Activated naive CD4-positive, alpha-beta T cell treated with anti-CD3 and anti-CD28 coated beads, Interleukin-2, amount 50 U/mL, for 16 hours (primary cell): ENCODE measurements at places on chromosomes 16 and 17.

- no peak for DNase-seq
Observed at GRCh38 chr17:51711581-51711980, 446.9 kb downstream of the CA10 start.

DNA sequence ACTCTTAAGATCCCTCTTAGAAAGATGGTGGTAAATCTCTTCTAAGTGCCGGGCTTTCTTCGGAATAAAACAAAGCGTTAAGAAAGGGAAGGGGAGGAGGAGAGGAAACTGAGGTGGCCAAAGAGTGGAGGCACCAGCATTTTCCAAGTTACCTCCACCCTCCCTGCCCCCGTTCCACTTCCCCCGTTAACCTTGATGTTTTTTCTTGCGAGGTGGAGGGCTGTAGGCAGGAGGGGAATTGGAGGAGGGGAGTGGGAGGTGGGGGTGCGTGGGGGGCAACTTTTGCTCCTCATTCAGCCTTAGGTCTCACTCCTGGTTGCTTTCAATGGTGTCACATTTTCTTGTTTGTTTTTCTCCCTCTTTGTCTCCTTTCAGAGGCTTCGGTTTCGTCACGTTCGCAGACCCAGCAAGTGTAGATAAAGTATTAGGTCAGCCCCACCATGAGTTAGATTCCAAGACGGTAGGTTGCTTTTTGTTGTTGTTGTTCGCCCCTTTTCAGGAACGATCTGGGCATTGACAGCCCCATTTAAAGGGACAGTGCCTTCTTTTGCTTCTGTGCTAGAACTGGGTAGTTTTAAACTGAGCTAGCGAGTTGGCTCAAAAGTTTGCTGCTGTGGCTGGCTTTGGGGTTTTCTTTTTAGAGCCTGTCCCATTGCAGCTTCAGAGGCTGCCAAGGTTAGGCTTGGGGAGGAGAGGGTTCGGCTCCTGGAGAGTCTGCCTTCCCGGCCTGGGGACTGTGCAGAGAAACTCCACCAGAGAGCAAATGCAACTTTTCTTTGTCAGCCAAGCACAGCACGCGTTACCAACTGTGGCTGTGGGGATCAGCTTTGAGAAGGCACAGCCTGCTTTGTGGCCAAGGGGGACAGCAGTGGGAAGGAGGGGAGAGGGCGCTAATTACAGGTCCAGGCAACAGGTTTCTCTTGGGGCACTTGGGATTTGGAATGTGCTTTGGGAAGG is 1.9 kb downstream of the MSI2 start:
- DNase-seq: no peak

DNA sequence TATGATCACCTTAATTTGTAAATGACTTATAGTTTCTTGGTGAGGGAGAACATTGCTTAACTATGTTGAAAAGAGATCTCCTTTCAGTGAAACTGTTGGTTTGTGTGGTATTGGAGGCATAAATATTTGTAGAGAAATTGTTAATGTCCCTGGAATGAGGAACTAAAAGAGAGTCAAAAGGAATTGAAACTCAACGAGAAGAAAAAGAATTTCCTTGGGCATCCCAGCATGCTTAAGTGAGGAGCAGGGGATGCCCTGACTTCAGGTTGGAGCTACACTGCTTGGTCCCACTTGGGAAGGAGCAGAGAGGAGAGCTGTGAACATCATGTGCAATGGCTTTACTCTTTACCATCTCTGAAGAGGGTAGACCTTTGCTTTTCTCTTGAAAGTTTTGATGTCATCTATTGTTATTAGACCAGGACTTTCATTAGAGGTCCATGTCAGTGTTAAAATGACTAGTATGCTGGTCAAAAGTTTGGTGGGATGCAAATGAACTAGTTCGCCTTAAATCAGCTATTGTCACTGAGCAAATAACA is 21.7 kb downstream of the KRT23 start:
- no peak for DNase-seq

GRCh38 chr16:85588562-85589503 is 24.3 kb upstream of the GSE1 start:
- DNase-seq: no peak

- no peak for DNase-seq
Observed at GRCh38 chr16:89801800-89802199, 14.6 kb downstream of the FANCA start.

DNA sequence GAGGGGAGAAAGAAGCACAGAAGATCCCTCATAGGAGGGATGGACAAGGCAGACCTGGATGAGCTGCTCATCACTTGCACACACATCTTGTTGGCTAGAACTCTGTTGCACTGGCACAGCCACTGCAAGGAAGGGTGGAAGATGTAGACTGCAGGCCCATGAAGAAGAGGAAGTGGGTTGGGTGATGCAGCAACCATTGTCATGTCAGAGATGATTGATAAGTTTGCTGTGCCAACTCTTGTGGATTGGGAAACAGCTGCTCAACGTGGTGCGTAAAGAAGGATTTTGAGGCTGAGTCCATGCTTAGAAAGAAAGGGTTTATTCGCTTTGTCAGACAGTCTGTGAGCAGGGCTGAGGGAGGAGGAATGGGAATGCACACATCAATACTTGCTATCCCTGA is 161.4 kb upstream of the MPHOSPH6 start:
- DNase-seq: no peak

DNA sequence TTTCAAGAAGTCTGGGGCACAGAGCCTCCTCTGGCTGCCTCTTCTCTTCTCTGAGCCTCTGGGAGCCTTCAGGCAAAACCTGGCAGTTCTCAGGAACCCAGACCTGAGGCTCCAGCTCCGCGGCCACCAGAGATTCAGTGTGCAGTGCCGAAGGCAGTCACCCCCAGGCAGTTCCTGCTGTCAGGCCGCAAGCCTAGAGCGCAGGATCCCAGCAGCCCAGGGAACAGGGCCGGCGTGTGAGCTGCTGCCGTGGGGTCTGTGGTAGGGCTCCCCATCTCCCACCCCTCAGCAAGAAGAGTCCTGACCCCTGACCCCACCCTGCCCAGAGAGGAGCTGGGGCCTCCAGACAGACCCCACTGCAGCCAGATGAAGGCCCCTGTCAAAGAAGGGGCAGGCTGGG is 78.2 kb downstream of the AMFR start:
- DNase-seq: no peak

DNA sequence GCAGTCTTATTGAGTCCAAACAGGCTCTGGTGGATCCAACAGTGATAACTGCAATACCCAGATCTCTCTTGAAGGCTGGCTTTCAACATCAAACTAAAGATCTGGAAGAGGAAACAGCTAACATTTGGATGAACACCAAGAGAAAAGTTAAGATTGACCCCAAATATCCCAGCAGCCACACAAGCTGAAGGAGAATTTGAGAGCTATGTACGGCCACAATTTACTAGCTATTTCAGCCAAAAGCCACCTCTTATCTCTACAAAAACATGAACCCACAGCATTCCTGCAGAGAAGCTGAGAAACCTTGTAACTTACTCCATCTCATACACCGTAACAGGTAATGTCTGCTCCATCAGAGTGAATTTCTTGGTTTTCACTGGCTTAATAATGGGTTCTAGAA is 14.3 kb downstream of the EFTUD2 start:
- DNase-seq: no peak

GRCh38 chr16:10675216-10675615 is 19.5 kb downstream of the TEKT5 start:
- no peak for DNase-seq

GRCh38 chr17:45833920-45834319 is 10.8 kb upstream of the SPPL2C start:
- no peak for DNase-seq

- no peak for DNase-seq
Observed at GRCh38 chr17:41667280-41668041, 21.2 kb upstream of the EIF1 start.

DNA sequence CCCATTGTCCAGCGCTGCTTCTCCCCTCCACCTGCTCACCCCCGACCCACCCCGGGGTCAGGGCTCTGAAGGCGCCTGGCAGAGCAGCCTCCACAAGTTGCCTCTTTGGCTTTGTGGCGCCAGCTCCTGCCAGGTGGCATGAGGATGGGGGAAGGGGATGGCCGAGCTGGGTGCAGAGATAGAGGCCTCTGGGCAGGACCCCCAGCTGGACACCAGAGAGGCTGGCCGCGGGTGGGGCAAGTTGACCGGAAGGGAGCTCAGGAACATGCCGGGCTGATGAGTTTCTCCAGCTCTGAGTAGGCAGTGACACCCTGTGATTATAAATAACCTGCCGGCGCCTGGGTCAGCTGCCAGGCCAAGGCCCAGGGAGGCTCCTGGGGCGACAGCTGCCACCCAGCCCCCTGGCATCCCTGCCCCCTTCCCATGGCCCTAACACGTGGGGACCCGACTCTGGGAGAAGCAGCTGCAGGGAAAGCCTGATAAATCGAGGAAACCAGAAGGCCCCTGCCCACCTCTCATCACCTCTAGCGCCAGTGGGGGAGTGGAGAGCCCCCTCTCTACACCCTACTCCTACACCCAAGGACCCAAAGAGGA is 729 bp downstream of the P2RX5 start:
- DNase-seq: no peak

GRCh38 chr17:44314869-44315661 is 6.7 kb downstream of the RUNDC3A start:
- peak; percentile 60 for DNase-seq

DNA sequence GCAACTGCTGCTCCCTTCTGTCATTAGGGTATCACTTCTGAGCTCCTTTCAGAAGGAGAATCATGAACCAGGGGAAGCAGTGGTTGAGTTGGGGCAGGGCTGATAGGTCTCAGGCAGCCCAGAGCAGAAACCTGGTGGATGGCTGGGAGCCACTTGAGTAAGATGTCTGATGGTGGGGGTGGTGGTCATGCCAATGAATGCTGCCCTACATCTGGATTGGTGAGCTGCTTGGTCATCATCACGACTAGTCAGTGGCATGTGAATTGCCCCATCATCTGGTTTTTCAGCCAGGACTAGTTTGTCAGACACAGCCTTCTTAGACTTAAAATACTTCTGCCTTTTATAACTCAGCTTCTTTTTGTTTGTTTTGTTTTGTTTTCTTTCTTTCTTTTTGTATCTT is 2.6 kb downstream of the GID4 start:
- DNase-seq: no peak

DNA sequence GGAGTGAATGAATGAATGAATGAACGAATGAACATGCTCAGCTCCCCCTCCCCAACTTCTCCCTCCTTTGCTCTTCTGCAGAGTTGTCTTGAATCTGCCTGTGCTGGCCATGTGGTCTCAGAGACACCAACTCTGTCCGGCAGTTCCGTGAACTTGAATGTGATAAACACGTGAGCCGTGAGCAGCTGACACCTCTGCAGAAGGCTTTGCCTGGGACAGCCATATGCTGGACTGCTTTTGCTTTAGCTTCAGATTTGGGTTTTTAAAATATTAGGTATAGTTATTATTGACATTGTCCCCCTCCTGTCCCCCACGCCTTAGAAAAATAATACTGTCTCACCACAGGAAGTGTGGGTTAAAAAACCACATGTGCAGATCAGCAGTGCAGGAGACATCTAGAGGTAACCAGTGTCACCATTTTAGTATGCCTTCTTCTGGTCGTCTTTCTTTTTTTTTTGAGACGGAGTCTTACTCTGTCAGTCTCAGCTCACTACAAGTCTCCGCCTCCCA is 83.8 kb downstream of the ABCC1 start:
- no peak for DNase-seq

- no peak for DNase-seq
Observed at GRCh38 chr17:41971721-41972523, 5.3 kb downstream of the CNP start.

- no peak for DNase-seq
Observed at GRCh38 chr17:70024253-70024652, 50.8 kb upstream of the KCNJ16 start.

DNA sequence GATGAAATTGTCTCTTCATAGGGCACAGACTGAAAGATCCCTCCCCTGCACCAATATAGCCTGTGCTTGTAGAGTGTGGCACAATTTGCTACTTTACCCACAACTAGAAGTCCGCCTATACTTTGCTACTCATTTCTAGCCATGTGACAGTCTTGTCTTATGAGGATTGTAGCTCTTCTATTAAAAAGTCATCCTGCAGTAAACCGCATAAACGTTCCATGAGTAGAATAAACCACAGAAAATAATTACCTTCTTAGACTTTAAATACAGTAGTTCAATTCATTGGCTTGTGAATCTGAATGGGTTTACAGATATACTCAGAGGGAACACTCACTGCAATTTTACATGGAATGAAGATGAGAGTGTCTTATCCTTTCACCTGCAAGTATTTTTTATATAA is 4.4 kb downstream of the KRT27 start:
- no peak for DNase-seq

DNA sequence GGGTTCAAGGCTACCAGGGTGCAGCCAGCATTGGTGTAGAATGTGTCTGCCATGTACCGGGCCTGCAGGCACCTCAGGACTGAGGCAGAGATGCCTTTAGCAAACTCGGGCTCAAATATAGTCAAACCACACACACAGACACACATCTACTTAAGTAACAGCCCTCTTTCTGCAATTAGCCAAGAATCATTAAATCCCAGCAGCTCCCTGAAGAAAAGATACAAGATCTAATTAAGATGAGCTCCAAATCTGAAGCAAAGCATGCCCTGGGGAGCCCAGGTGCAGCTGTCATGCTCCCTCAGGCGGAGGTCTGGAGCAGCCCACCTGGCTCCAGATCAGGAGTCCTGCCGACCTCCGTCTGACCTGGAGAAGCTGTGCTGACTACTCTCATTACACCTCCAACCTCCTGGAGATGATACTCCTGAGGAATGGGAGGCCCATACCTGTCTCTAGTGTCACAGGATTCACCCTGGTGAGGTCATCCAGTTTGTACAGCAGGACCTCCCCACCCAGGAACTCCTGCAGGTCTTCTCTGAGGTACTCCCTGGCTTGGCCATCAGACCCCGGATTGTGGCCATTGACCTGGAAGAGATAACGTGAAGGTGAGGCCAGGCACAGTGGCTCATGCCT is 6.9 kb downstream of the MYO19 start:
- DNase-seq: no peak
